CD4-positive, alpha-beta memory T cell (primary cell): ENCODE measurements at places on chromosomes 4 and X. TPM values are rescaled to one million over a fixed set of nuclear protein-coding genes. Genes with fewer than 3 reads are reported as not detected.
A peak's percentile ranks its signal among the peaks of the same experiment; 100 is the strongest.

- no peak for DNase-seq
Observed at GRCh38 chr4:14035076-14035475, 407.6 kb upstream of the BOD1L1 start.

- DNase-seq = no peak
Observed at GRCh38 chrX:9593756-9594155, 128.9 kb downstream of the TBL1X start.

- DNase-seq = peak; percentile 3
Observed at GRCh38 chr4:127997534-127998388, 32.6 kb downstream of the ABHD18 start.

- DNase-seq = no peak
Observed at GRCh38 chrX:129099207-129099606, 424.1 kb downstream of the SMARCA1 start.

Gene GAGE2A
- total RNA-seq = not detected

- no peak for DNase-seq
Observed at GRCh38 chr4:6466756-6467381, 5.5 kb downstream of the PPP2R2C start.

Gene PDZD4
- 4.4 TPM for total RNA-seq
